ENCODE measurements at places on chromosomes 7 and 10.

DNA sequence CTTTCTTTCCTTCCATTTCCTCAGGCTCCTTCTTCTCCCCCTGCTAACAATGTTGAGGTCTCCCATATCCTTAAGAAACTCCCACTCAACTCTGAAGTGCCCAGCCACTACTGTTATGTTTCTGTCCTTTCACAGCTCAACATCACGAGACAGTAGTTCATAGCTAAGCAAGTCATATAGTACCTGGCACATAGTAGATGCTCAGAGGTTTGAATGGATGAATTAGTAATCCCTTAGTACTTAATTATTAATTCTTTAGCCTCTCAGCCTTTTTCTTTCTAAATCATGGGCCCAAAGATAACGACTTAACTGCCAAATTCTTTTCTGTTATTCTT is 22.6 kb downstream of the CSGALNACT2 start:
- no peak for DNase-seq

DNA sequence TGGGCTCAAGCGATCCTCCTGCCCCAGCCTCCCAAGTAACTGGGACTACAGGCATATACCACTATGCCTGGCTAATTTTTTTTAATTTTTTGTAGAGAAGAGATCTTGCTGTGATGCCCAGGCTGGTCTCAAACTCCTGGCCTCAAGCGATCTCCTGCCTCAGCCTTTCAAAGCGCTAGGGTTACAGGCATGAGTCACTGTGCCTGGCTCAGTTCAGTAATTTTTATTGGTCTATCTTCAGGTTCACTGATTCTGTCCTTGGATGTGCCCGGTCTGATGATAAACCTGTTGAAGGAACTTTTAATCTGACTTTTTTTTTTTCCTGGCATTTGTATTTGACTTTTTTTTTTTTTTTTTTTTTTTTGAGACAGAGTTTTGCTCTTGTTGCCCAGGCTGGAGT is 40.1 kb upstream of the STRIP2 start:
- DNase-seq, result no peak

- no peak for DNase-seq
Measured at GRCh38 chr10:29600067-29600466, 34.7 kb downstream of the SVIL start.

DNA sequence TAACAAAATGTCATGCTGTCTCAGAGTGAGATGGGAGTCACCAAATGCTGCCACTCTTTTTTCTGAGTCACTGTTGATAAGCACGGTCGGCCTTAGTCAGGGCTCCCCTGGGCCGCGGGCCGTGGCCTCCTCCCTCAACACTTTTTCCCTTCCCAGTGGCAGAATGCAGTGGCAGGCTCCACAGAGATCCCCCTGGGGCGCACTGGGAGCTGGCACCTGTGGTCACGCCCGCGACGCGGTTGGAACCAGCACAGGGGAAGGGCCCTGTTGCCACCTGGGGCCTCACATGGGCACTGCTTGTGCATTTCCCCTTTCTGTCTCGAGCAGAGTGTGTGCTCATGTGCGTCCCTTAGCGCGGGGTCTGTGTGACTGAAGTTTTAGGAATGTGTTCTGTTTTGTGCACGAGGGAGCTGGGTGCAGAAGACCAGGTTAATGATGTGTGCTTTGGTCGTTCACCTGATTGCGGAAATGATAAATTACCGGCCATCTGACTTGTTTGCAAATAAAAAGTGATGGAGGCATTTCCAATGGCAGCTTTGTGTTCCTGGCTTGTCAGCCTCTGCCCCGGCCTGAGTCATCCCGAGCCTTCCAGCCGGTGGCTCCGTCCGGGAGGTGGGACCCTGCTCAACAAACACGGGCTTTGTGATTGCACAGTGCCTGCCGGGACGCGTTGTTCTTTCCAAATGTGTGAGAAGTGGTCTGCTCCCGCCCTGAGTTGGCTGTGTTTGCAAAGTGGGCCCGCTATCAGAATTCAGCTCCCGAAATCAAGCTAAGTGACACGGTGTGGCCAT is 100.7 kb downstream of the NKX6-2 start:
- peak; percentile 28 for DNase-seq
